Karpas-422 (cell line): ENCODE measurements at places on chromosomes 12 and 14.
A peak's percentile ranks its signal among the peaks of the same experiment; 100 is the strongest.

GRCh38 chr12:6548556-6548955 lies 7.3 kb downstream of the IFFO1 start:
- no peak for DNase-seq

DNA sequence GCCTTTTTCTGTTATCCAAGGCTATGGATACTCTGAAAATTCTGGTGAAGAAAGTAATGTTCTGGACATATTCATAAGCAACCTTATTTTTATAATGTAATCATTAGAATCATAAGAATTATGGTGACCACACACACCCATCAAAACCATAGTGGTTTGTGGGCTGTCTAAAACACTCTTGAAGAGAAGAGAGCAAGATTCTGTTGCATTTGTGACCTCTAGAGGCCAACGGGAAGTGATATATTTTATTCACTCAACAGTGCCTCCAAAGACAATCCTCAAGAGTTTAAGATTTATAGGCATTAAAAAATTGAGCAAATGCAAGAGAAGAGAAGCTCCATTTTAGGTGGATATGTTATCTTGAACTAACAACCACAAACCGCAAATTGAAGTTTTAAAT lies 68.5 kb upstream of the LGR5 start:
- DNase-seq, result peak; percentile 51

GRCh38 chr12:98416845-98417244 lies 98.5 kb upstream of the TMPO start:
- DNase-seq, result peak; percentile 64

DNA sequence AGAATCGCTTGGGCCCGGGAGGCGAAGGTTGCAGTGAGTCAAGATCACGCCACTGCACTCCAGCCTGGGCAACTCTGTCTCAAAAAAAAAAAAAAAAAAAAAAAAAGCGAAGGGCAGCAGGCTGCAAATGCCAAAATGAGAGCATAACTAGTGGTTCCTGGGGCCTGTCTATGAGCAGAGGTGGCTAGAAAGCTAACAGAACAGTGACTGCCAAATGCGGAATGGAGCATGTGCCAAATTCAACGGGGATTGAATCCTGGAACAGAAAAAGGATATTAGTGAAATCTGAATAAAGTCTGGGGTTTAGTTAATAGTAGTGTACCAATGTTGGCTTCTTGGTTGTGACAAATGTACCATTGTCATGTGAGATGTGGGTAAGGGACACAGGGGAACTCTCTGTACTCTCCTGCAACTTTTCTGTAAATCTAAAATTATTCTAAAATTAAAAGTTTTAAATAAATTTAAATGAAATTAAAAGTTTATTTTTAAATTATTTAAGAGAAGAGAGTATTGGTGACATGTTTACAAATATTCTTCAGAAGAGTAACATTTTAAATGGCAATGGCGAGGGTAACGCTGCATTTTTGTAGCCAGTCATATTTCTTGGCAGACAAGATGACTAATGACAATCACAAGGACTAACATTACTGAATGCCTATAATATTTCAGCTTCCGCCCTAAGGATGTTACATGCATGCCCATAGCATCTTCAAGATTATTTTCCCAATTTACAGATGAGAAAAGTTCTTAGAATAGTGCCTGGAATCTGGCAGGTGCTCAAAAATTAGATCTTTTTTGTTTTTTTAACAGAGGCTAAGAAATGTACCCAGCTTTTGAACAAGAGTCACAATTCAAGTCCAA lies 28.9 kb upstream of the NUDT4 start:
- DNase-seq, result no peak

DNA sequence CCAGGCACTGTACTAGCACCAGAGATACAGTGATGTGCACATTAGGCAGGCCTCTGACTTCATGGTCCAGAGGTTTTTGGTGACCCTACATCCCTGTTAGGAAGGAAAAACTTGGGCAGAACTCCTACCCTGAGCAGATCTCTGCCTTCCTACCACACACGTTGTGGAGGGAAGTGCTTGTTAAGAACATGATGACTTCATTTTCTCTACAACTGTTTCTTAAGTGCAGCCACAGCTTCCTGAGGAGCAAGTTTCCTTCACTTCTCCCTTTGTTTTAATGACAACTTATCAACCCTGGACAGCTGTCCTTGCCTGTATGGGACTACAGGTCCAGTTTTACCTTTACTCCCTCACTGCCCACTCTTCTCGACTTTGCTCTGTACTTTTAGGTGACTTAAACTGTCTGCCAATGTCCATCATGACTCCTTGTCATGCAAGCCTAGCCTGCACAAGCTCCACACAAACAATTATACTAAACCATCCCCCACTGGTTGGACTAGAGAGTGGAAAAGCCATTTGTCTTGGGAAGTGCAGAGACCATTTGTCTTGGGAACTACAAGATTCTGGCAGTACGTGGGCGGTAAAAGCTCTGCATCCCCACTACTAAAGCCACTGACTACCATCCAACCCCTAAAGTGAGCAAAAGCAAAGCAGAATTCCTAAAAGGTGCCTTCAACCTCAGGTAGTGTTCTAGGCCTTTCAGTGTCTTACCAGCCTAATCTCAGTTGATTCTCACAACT lies 359.8 kb downstream of the EGLN3 start:
- no peak for DNase-seq
